Activated B cell treated with CpG ODN at 0.5 μM for 24 hours (primary cell): ENCODE measurements at places on chromosomes 3 and 15. TPM values are rescaled to one million over a fixed set of nuclear protein-coding genes. Genes with fewer than 3 reads are reported as not detected.

The APH1B gene
- total RNA-seq, result 22.1 and 23.7 TPM in 2 replicates

The PDIA3 gene
- 179 and 194 TPM in 2 replicates for total RNA-seq

The ARHGAP31 gene
- total RNA-seq, result 23.7 and 26.0 TPM in 2 replicates

The ROPN1B gene
- total RNA-seq, result not detected in 2 replicates

The MFGE8 gene
- total RNA-seq, result 2.4 and 3.5 TPM in 2 replicates

The IL17RC gene
- total RNA-seq, result 0.11 and 0.29 TPM in 2 replicates

The GOLGA6B gene
- total RNA-seq, result not detected in 2 replicates

The BCL2A1 gene
- 181 and 189 TPM in 2 replicates for total RNA-seq

DNA sequence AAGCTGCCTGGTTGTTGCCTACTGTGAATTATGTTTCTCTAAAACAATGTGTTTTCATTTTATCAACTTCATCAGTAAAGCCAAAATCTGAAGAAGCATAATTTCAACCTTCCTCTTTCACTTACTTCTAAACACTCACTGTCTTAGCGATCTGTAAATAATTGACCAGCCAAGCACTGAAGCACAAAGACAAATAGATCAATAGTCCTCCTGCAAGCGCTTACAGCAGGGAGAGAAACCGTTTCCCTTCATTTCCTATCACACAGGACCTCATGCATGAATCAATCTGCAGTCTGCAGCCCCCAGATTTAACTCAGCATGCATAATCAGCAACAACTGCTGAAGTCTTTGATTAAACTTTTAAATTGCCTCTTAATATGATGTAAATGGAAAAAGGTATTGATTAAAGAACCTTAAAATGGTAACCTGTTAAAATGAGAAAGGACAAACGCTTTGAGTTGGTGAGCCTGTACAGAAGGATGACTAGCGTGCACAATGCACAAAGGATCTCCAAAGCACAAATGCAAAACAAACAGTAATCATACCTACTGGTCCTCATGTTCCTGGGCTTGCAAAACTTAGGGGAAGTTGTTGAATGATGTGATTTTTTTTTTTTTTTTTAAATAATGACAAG lies 370.2 kb upstream of the ZNF385D start:
- H3K27me3 ChIP-seq, result no peaks in the 10 kb centered on the region
- H3K27ac ChIP-seq, result no peak overlapping the region
- H3K4me3 ChIP-seq, result no peak overlapping the region
- H3K36me3 ChIP-seq, result no peaks in the 10 kb centered on the region
- no peak for DNase-seq

GRCh38 chr3:46400000-46400734 lies 6.7 kb downstream of the CCR5AS start:
- H3K27me3 ChIP-seq, result no peaks in the 10 kb centered on the region
- H3K4me1 ChIP-seq, result peaks cover 16% of the 10 kb centered on the region
- no peaks in the 10 kb centered on the region for H3K36me3 ChIP-seq
- DNase-seq, result no peak
- H3K27ac ChIP-seq, result no peak overlapping the region

GRCh38 chr3:45479621-45480035 lies 91.3 kb downstream of the LARS2 start:
- H3K36me3 ChIP-seq, result peaks cover 67% of the 10 kb centered on the region
- H3K27me3 ChIP-seq, result no peaks in the 10 kb centered on the region
- H3K27ac ChIP-seq, result no peak overlapping the region
- no peak for DNase-seq

- peaks cover 36% of the 10 kb centered on the region for H3K27me3 ChIP-seq
- peaks cover 6% of the 10 kb centered on the region for H3K4me1 ChIP-seq
- no peaks in the 10 kb centered on the region for H3K36me3 ChIP-seq
Observed at GRCh38 chr3:129058441-129059200, 2.0 kb upstream of the GP9 start.

DNA sequence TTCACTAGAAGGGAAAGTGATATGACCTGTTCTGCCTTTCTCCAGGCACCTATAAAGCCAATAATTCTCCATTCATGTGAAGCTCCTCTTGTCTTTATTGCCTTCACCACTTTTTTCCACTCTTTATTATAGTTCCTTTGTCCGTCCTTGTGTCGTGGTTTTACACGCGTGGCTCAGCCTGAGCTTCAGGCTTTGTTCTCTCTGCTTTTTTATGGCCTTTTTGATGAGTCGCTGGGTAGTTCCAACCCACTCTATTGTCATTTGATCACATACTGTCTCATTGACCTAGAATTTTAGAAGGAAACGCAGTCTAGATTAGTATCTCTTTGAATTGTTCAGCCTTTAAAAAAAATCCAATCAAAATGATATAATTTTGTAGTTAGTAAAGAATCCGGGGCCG lies 403.2 kb downstream of the PTPRG start:
- no peaks in the 10 kb centered on the region for H3K27me3 ChIP-seq
- no peak overlapping the region for H3K4me3 ChIP-seq
- no peak for DNase-seq
- no peaks in the 10 kb centered on the region for H3K36me3 ChIP-seq
- no peaks in the 10 kb centered on the region for H3K4me1 ChIP-seq

GRCh38 chr3:13046569-13047274 lies 26.5 kb downstream of the IQSEC1 start:
- H3K27me3 ChIP-seq, result no peaks in the 10 kb centered on the region
- DNase-seq, result no peak
- peak overlapping the region; percentile 90 for H3K27ac ChIP-seq
- H3K4me3 ChIP-seq, result peak overlapping the region; percentile 62
- peaks cover 3% of the 10 kb centered on the region for H3K36me3 ChIP-seq

DNA sequence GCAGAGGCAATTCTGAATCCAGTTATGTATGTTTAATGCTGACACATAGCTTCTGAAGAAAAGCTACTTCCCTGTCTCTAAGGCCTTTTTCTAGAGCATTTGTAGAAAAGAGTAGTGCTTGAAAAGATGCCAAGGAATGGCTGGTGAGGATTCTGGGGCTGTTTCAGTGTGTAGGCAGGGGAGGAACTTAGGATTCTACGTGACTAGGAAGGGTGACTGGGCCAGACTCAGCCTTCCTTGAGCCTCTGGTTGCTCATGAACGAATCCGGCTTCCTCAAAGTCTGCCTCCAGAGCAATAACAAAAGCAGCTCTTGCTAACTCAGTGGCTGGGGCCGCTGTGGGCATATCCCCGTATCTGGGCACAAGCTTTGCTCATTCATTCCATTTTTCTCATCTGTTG lies 104.8 kb upstream of the WNT5A start:
- H3K27me3 ChIP-seq, result no peaks in the 10 kb centered on the region
- H3K36me3 ChIP-seq, result no peaks in the 10 kb centered on the region
- H3K27ac ChIP-seq, result no peak overlapping the region
- DNase-seq, result no peak
- no peaks in the 10 kb centered on the region for H3K4me1 ChIP-seq

DNA sequence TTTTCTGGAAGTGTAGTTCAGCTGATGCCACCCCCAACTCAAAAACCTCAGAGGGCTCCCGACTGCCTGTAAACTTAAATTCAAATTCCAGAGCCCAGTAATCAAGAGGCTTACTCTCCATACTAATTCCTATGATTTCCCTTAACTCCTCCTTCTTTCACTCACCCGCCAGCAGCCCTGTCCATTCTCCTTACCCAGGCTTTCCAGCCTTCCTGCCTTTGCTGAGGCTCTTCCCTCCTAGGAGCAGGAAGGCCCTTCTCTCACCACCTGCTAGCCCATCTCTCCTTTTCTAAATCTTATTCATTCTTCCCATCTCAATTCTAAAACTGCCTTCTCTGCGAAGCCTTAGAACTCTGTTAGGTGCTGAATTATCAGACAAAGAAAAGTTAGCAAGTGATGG lies 30.4 kb downstream of the RORA start:
- H3K4me3 ChIP-seq, result no peak overlapping the region
- no peaks in the 10 kb centered on the region for H3K36me3 ChIP-seq
- no peak for DNase-seq
- H3K27ac ChIP-seq, result no peak overlapping the region
- H3K4me1 ChIP-seq, result no peaks in the 10 kb centered on the region

GRCh38 chr3:126442094-126442855 lies 33.4 kb downstream of the ZXDC start:
- peaks cover 66% of the 10 kb centered on the region for H3K36me3 ChIP-seq
- H3K27ac ChIP-seq, result no peak overlapping the region
- H3K4me1 ChIP-seq, result no peaks in the 10 kb centered on the region
- no peak overlapping the region for H3K4me3 ChIP-seq
- H3K27me3 ChIP-seq, result no peaks in the 10 kb centered on the region

DNA sequence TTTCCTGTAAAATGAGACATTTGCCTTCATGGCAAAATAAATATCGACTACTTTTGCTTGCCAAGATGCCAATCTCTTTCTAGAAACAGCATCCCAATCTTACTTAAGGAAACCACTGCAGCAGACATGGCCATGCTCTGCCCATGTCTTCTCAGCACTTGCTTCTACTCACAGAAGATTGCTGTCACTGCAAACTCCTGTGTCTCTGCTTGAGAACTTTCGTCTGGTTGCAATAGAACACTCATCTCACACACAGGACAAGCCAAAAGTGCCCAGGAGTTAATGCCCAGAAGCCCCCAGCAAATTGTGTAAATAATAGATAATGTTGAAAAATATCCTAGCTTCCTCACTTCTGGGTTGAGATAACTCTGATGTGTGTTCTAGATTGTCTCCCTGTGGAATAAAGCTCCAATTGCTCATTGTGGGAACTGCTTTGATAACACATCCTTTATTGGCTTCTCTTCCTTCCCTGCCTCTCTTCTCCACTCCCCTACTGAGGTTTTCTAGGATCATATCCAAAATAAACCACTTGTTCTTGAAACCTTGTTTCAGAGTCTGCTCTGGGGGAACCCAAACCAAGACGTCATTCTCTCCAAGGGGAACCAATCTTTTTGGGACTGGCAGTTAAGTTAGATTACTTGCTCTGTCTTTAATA lies 156.3 kb upstream of the STRIT1 start:
- no peak overlapping the region for H3K27ac ChIP-seq
- H3K4me1 ChIP-seq, result no peaks in the 10 kb centered on the region
- H3K4me3 ChIP-seq, result no peak overlapping the region
- DNase-seq, result no peak
- no peaks in the 10 kb centered on the region for H3K36me3 ChIP-seq

DNA sequence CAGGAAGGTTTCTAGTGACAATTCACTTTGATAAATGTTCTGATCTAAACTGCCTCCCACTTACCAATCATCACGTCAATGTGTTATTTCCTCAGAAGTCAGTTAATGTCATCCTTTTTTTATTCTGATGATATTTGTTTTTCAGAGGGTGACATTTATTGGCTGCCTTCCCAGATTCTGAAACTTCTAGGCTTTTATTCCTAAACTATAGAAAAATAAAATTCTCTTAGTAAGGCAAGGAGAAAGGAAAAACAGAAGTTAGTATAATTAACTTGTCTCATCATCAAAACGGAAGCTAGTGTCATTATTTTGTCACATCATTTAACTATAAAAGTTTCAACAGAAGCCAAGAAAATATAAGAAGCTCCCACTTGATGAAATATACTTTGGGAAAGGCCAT lies 100.0 kb upstream of the C3orf80 start:
- H3K27ac ChIP-seq, result no peak overlapping the region
- H3K4me3 ChIP-seq, result no peak overlapping the region
- DNase-seq, result no peak
- H3K36me3 ChIP-seq, result no peaks in the 10 kb centered on the region
- peaks cover 12% of the 10 kb centered on the region for H3K4me1 ChIP-seq

- H3K4me1 ChIP-seq, result peaks cover 2% of the 10 kb centered on the region
- DNase-seq, result no peak
- H3K27ac ChIP-seq, result no peak overlapping the region
- no peaks in the 10 kb centered on the region for H3K27me3 ChIP-seq
- H3K36me3 ChIP-seq, result no peaks in the 10 kb centered on the region
- no peak overlapping the region for H3K4me3 ChIP-seq
Observed at GRCh38 chr15:78243491-78243941, 9.2 kb upstream of the ACSBG1 start.

DNA sequence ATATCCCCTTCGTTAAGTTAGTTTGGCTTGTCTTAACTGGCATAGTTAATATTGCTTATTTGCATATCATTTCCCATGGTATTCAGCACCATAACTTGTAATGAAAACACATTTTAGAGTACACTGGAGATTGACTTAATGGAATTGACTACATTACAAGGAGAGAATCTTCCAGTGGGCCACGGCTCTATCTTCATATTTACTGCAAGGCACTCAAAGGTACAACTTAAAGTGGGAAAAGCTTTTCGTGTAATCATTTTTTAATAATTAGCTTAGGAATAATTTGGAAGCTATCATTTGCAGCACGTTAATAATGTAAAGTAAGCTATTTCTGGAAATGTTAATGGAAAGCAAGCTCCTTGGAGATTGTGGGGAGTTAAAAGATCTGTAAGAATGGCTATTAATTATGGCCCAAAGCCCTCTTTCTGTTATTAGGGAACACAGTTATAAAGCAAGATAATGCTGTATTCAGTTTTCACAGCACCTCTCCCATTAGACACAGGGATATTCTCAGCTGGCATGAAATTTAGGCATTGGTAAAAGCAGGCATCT lies 551.5 kb upstream of the RGMA start:
- no peaks in the 10 kb centered on the region for H3K36me3 ChIP-seq
- no peak overlapping the region for H3K27ac ChIP-seq
- no peak overlapping the region for H3K4me3 ChIP-seq
- H3K4me1 ChIP-seq, result no peaks in the 10 kb centered on the region
- DNase-seq, result no peak

GRCh38 chr3:85180-85579 lies 111.4 kb upstream of the CHL1 start:
- H3K27me3 ChIP-seq, result no peaks in the 10 kb centered on the region
- DNase-seq, result no peak
- H3K36me3 ChIP-seq, result no peaks in the 10 kb centered on the region
- H3K27ac ChIP-seq, result no peak overlapping the region
- peaks cover 4% of the 10 kb centered on the region for H3K4me1 ChIP-seq

DNA sequence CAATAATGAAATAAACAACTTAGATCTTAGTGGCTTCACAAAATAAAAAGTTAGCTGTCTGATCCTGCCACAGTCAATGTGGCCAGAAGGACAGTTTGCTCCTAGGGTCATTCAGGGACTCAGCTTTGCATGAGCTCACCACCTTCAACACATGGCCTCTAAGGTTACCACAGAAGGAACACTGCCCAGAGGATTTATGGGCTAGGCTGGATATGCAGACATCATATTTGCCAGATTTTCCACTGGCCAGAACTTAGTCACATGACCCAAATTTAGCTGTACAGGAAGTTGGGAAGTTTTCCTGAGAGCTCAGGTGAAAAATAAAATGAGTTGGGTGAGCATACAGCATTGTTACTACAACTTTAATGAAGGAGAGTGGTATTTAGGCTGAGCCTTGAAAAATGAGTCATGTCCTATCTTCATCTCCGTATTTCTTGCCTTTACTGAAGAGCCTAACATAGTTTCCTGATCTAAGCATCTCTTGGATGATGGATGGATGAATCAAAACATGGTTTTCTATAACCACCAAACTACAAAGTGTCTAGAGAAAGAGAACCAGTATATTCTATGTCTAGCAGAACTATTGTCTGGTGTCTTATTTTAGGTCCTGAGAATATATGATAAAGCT lies 54.9 kb upstream of the TMEM108 start:
- no peak overlapping the region for H3K27ac ChIP-seq
- no peaks in the 10 kb centered on the region for H3K36me3 ChIP-seq
- peaks cover 2% of the 10 kb centered on the region for H3K27me3 ChIP-seq
